Activated naive CD4-positive, alpha-beta T cell treated with anti-CD3 and anti-CD28 coated beads, Interleukin-2, amount 50 U/mL, for 16 hours (primary cell): ENCODE measurements at places on chromosomes 16 and 17.

DNA sequence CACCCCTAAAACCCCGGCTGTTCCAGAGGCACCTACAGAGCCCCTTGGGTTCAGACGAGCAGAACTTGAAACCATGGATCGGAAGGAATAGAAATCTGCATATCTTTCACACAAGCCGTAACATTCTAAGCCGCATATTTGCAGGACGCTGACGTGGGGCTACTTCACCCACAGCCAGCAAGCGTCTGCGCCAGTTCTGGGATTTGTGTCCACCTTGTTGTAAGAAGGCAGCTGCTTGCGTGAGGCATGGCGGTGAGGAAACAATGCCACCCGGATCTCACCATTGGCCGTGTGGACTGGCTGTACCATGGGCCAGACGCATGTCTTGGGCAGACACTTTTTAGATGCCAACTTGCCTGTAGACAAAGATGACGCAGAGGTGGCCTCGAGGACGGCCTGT lies 34.5 kb downstream of the TNFRSF13B start:
- no peak for DNase-seq

- DNase-seq, result no peak
Measured at GRCh38 chr16:83227336-83227735, 580.4 kb upstream of the HSBP1 start.

DNA sequence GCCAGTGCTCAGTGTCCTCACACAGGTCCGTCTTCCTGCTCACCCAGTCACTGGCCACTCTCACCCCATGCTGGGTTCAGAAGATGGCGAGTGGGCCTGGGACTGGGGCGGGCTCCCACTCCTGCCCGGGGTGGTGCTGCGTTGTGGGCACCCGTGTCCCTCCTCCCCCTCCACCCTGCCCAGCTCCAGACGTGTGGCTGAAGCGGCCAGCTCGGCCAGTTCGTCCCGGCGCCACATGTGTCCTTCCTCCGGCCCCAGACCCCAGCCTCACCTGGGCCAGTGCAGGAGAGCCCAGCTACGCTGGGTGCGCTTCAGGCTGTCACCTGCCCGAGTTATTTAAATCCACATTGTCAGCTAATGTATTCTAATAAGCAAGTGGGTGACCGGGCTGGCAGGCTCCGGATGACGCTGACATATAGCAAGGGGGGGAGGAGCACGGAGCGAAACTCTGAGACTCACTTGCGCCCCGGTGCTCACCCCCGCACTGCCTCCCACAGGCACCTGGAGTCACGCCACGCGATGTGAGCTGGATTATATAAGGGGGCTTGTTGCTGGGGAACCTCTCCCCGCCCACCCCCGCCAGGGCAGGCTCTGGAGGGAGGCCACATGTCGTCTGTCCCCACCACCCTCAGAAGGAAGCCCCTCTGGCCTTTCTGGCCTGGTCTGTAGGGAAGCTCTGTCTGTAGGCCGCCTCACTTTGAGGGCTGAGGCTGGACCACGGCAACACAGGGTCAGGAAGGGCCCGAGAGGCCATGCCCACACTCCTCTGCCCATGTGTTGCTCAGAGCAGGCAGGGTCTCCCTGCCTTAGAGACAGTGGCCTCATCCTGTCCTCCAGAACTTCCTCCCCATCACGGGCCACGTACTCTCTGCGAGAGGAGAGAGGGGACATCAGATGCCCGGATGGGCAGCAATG lies 7.1 kb upstream of the BAIAP2 start:
- peak; percentile 57 for DNase-seq

- no peak for DNase-seq
Measured at GRCh38 chr16:66886321-66886720, 6.0 kb downstream of the PDP2 start.
